Fibroblast of skin of abdomen (primary cell): ENCODE measurements at places on chromosomes 13 and 19.

- no peak for DNase-seq
Observed at GRCh38 chr19:33450689-33451088, 70.9 kb downstream of the PEPD start.

GRCh38 chr13:33745370-33746324 is 72.3 kb upstream of the RFC3 start:
- DNase-seq = no peak

DNA sequence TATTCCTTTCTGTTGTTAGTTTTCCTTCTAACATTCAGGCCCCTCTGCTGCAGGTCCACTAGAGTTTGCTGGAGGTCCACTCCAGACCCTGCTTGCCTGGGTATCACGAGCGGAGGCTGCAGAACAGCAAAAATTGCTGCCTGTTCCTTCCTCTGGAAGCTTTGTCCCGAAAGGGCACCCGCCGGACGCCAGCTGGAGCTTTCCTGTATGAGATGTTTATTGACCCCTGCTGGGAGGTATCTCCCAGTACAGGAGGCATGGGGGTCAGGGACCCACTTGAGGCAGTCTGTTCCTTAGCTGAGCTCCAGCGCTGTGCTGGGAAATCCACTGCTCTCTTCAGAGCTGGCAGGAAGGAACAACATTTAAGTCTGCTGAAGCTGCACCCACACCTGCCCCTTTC is 259.1 kb downstream of the SLC7A1 start:
- DNase-seq = no peak

- DNase-seq = no peak
Observed at GRCh38 chr13:100433475-100433874, 155.1 kb downstream of the GGACT start.

DNA sequence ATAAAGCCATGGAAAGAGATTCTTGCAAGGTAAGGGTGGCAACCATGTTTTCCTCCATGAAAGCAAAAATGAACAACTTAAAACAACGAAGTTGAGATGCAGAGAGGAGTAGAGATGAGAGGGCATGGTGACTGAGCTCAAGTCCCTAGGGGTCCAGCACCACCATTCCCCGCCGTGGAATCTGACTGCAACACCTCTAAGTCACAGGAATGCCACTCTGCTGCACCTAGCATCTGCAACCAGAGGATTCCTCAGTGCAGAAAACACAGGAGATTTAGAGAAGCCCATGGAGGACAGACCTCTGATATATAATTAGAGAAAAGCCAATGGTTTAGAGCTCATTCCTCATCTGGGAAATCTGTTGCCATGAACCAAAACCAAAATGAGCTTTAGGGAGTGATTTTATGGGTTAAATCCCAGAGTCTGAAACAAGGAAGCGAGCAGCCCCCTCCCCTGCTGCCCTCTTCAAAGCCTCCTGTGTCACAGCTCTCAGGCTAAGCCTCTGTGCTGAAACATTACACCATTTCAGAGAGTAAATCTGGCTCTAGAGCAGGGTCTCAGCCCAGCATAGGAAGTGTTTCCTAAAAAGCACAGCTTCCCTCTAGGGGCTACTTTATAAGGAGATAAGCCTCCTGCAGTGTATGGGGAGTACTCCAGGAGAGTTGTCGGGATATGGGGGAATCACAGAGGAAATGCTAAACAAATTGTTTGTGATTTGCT is 1043.6 kb downstream of the UQCRFS1 start:
- no peak for DNase-seq

DNA sequence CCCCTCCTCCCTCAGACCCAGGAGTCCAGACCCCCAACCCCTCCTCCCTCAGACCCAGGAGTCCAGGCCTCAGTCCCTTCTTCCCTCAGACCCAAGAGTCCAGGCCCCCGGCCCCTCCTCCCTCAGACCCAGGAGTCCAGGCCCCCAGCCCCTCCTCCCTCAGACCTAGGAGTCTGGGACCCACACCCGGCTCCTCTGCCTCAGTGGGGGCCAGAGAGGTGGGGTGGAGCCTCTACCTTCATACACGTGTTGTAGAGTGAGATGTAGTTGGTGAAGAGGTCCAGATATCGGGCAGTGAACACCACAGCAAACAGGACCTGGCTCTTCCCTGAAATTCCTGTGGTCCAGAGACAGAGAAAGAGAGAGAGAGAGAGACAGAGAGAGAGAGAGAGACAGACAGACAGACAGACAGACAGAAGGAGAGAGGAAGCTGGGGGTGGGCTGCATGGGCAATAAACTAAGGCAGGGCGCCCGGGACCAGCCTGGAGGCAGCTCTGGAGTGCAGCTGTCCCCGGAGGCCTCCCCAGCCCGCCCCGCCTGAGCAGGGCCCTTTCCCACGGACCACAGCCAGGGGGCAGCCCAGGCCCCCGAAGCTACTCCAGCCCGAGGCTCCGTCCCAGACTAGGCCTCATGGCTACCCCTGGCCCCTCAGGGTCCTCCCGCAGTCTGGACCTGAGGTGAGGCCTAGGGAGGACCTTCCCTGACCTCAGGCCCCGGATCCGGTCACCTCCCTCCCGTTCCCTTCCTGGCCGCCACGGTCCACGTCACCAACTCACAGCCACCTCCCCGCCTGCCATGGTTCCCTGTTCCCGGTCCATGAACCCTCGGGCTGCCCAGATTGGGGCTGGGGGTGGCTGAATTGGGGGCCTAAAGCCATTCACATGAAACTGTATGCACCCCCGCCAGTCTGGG is 907 bp downstream of the KDELR1 start:
- DNase-seq = peak; percentile 48

GRCh38 chr19:38970664-38971532 is 4.6 kb downstream of the FBXO17 start:
- DNase-seq = no peak

- DNase-seq = peak; percentile 86
Observed at GRCh38 chr19:53553865-53554791, 16.2 kb downstream of the ZNF331 start.

DNA sequence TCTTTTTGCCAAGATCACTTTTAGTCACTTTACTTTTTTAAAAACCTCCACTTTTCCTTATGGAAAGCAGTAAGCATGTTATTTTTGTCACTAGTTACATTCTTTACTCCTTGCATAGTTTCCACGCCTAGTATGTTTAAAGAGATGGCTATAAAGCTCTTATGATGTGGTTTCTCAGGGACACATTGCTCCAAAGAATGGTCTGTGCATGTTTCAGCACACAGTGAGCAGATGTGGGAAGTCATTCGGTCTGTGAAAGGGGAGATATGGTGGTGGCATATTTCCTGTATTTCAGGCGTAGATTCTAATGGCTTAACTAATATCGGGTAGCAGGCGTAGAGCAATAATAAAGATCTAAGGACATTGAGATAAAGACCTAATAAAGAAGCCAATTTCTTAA is 180.7 kb downstream of the SLITRK6 start:
- DNase-seq = no peak

DNA sequence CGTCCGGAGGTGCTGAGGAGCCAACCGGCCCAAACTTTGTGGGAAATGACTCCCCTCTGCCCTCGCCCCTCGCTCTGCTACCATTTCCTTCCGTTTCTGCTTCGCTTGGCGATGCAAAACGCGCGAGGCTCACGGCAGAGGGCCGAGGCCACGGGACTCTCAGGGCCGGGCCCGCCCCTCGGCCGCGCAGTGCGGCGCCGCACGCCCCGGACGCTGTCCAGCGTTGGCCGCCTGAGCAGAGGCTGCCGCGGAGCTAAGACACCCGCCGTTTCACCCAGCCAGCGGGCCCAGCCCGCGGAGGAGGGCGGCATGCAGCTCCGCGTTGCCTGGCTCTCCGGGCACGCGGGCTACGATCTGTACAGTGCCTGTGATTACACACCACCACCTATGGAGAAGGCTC is 2.1 kb upstream of the ZNF578 start:
- no peak for DNase-seq

DNA sequence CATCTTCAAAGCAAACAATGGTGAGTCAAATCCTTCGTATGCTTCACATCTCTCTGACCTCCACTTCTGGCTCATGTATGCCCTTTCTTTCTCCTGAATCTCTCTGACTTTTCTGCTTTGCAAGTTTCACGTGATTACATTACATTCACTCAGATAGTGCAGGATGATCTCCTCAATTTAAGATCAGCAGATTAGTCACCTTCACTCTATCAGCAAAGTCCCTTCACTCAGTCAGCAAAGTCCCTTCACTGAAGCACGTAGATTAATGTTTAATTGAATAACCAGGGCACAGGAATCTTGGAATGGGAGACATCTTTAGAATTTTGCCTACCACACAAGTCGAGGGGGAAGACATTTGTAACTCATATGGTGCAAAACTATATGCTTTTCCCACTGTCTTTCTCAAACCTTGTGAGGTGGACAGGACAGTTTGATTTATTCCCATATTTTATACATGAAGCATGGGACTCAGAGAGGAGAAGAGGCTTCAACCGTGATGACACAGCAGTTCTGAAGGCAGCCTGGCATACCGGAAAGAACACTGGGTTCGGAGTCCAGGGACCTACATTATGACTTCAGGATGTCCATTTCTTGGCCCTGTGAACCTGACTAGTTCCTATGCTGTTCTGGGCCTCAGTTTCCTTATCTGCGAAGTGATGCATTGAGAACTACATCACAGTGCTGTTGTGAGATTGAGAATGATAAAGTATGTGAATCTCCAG is 23.3 kb downstream of the SIGLECL1 start:
- DNase-seq = no peak

GRCh38 chr19:1144741-1145140 is 29.3 kb downstream of the SBNO2 start:
- no peak for DNase-seq

- DNase-seq = no peak
Observed at GRCh38 chr19:47820410-47820809, 1.3 kb upstream of the CRX start.

DNA sequence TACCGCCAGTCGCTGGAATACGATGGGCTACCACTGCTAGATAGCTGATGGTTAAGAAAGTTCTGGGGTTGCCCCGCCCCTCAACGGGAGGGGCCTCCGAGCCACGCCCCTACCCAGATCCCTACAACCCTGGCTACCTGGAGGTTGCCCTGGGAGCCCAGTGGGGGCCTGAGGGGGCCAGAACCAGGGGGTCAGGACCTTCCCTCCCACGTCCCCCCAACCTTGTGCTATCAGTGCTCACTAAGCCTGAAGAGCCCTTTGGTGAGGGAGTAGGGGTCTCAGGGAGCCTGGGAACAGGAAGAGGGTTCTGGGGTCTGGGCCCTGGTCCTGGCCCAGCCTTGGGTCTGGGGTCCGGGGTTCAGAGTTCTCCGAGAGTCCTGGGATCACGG is 8.9 kb downstream of the OCEL1 start:
- DNase-seq = peak; percentile 29

GRCh38 chr13:99305566-99305965 is 1.6 kb downstream of the GPR183 start:
- DNase-seq = no peak

DNA sequence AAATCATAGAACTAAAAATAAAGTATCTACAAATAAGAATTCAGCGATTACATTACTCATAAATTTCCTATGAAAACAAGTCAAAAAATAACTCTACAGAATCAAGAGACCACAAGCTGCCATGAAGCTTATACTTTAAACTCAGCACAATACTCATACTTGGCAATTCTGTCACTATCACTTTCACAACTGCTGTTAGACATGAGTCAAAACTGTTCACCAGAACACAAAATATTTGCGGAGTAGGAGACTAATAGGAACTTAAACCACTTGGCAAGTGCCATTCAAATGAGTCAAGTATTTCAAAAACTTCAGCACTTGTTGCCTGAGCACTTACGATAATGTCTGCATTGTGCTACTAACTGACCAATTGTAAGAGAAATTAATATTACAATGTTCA is 387.8 kb upstream of the GPC6 start:
- DNase-seq = peak; percentile 96

GRCh38 chr13:49436890-49437289 is 7.0 kb downstream of the CAB39L start:
- DNase-seq = peak; percentile 42

GRCh38 chr19:56971230-56971629 is 130.7 kb upstream of the PEG3 start:
- no peak for DNase-seq

- DNase-seq = no peak
Observed at GRCh38 chr19:38265921-38266429, 1.6 kb downstream of the SPINT2 start.
